ENCODE measurements at places on chromosomes 7 and 10. TPM values are rescaled to one million over a fixed set of nuclear protein-coding genes. Genes with fewer than 3 reads are reported as not detected.

ABCF2 gene
- 27.6 TPM for total RNA-seq

HMX2 gene
- not detected for total RNA-seq

SHOC2 gene
- 42.7 TPM for total RNA-seq

DNA sequence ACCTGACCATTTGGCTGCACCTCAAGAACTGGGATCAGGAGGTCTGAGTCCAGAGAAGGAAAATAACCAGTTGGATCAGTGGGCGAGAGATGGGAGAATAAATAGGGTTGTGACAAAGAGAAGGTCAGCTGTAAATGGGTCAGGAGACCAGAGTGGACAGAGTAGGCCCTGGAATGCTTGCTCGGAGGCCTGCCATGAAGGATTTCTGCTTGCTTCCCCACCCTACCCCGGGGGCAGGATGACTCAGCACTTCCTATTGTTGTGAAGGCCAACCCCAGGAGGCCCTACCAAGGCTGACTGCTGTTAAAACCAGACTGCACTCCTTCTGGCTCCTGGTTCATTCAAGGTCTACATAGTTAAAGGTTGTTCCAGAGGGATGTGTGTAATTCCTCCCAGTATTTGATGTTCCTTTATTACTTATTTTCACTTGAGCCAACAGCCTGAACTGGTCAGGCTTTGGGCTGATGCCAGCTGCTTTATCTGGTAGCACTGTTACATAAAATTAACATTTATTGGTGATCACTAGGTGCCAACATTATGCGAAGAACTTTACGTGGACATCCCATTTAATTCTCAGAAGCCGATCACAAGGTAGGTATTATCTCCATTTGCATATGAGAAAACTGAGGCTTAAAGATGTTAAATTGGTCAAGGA lies 27.3 kb upstream of the IFRD1 start:
- DNase-seq = peak; percentile 71

DNA sequence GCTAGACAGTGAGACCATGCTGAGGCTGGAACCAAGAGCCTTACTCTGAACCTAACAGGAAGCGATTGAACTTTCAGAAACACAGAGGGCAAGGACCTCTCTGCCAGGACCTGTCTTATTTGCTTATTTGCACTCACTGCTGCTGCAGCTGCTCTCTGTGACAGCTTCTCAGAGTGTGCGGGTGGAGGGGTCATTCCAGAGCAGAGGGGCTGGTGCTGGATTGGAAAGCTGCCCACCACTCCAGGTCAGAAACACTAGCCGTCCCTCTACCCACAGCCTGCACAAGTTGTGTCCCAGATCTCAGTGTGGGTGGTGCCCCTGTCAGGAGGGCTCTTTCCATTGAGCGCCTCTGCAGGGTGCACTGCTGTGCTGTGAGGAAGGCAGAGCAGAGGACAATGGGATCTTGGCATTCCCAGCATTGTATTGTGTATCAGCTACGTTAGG lies 126.2 kb downstream of the CCNY start:
- no peak for DNase-seq

IQUB gene
- 0.32 TPM for total RNA-seq

DNA sequence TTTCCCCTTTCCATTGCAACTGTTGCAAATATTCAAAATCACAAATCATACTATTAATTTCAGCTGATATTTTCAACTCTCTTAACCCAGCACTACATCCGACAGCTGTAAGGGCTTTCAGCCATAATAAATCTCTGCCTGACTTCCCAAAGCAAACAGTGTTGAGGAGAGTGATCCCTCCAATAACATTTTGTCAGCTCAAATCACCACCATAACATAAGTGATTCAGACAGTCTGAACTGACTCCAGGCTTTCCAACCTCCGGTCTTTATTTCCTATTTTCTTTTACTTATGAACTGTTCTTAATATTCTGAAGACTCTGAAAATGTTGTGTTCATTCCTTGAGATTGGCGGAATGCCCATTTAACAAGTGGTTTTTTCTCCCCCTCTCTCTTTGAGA lies 1085.9 kb downstream of the GATA3 start:
- DNase-seq = no peak

DNA sequence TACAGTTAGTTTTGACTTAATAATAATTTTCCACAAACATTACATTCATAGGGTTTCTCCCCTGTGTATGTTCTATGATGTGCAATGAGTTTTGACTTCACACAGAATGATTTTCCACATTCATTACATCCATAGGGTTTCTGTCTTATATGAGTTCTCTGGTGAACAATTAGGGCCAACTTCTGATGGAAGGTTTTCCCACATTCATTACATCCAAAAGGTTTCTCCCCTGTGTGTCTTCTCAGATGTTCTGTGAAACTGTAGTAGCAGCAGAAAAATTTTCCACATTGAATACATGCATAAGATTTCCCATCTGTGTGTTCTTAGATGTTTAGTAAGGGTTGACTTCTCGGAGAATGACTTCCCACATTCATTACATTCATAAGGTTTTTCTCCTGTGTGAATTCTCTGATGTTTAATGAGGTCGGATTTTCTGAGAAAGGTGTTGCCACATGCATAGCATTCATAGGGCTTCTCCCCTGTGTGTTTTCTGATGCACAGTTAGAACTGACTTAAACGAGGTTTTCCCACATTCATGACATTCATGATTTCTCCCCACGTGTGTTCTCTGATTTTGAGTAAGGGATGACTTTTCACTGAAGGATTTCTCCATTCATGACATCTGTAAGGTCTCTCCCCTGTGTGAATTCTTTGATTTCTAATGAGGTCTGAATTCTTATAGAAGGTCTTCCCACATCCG lies 118.5 kb downstream of the ZNF33B start:
- no peak for DNase-seq

- DNase-seq = no peak
Observed at GRCh38 chr10:60739558-60739957, 38.7 kb upstream of the CDK1 start.

PRSS37 gene
- total RNA-seq = not detected

DNA sequence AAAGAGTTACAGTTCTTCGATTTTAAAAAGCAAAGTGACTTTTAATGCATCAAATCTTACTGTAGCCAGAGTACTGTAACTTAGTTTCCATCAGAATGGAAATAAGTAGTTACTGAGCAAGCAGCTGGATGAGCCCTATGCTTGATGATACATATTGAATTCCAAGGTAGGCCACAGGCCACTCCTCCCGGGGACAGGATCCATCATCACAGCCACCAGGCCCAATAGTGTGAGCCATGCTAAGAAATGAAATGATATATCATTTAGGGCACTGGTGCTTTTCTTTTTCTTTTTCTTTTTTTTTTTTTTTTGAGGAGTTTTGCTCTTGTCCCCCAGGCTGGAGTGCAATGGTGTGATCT lies 42.9 kb upstream of the TOMM7 start:
- no peak for DNase-seq

- DNase-seq = no peak
Observed at GRCh38 chr10:132548869-132549268, 11.3 kb downstream of the INPP5A start.

DNA sequence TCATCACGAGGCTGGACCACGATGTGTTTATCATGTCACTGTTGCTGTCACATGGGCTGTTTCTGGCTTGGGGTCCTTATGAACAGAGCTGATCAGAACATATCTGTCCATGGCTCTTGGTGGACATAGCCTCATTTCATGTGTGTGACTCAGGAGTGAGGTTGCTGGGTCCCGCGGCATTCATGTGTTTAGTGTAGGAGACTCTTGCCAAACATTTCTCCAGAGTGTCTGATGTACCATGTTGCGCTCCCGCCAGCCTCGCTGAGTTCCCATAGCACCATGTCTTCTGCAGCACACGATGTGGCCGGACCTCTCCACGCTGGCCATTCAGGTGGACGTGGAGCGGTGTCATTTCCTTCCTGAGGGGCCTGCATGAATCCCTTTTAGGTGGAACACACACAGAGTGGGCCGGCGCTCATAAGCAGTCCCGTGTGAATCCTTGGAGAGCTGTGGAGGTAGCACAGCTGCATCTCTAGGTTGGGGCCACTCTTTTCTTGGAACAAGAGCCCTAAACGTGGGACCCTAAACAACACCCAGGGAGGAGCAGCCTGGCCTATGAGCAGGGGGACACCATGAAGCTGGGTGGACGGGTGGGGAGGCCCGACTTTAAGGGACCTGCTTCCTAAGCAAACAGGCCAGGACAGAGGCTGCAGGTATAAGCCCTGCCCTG lies 134.6 kb downstream of the LHPP start:
- peak; percentile 27 for DNase-seq

SLIT1 gene
- total RNA-seq = 0.17 TPM

SMNDC1 gene
- 24.0 TPM for total RNA-seq

DNA sequence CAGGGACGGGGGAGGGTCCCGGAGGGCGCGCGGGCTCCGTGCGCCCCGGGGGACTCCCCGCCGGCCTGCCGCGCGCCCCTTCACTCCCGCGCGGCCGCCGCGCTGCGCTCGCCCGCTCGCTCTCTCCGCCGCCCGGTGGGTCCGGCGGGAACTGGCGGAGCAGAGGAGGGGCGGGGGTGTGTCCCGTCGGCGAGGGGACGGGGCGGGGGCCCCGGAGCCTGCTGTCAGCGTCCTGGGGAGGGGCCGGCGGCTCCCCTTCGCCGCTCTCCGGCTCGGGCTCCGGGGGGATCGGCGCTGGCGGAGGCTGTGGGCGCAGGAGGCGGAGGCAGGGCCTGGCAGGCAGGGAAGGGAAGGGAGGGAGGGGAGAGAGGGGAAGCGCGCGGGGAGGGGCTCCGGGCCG lies at the start of gene SH3PXD2A:
TSS of gene SH3PXD2A (minus strand) at position 153 of the 400 bp plus-strand sequence. CDS start 310 bp downstream, outside the sequence.
- peak; percentile 72 for DNase-seq

DNA sequence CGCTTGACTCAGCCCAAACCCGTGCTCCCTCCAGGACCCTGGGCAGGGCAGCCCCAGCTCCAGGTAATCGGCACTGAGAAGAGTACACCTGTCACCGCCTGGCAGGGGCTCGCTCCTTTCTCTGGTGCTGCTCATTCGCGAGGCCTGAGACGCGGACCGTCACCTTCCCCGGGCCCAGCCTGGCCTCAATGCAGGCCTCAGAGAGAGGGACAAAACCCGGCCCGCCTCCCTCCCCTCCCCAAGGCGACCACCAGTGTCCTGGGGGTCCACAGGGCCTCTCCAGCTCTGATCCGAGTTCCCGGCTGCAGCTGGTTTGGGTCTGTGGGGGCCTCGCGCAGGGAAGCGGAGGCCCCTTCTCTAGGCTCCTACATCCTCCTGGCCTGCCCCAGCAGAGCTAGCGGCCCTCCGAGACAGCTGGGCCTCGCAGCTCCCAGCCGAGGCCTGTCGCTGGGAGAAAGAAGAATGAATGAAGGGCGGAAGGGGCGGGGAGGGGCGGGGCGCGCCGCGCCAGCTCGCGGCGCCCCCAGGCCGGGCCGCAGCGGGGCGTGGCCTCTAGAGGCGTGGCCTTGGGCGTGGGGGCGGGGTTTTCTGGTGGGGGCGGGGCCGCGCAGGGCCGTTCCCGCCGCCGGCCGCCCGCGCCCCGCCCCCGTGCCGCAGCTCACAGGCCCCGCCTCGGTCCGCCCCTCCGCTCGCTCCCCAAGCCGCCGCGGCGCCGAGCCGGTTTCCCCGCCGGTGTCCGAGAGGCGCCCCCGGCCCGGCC lies at the start of gene LIMK1:
TSS of gene LIMK1 (plus strand) at position 688 of the 760 bp plus-strand sequence. CDS start 187 bp downstream, outside the sequence.
- peak; percentile 91 for DNase-seq

- DNase-seq = no peak
Observed at GRCh38 chr10:99467236-99467999, 37.0 kb upstream of the GOT1 start.

- peak; percentile 46 for DNase-seq
Observed at GRCh38 chr10:30459283-30459682, 25.3 kb downstream of the MAP3K8 start.

DNA sequence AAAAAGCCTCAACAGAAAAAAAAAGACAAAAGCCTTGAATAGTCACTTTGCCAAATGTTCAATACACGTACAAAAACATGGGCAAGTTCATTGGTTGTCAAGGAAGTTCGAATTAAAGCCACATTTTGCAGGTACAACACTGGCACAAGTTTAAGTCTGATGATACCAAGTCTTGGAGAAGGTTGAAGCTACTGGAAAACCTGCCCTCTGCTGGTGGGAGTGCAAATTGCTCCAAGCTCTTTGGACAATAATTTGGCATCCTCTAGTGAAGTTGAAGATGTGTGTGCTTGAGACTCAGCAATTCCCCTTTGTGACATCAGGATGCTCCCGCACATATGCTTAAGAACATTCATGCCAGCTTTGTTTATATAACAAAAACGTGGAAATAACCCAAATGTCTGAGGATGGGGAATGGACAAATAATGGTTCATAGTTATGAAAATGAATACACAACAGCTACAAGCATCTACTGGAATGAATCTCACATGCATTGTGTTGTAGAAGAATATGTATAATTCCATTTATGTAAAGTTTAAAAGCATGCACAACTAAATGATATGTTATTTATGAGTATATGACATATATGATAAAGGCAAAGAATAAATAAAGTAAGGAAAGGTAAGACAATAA lies 120.0 kb upstream of the PLPP4 start:
- DNase-seq = peak; percentile 26

AOC1 gene
- 0.17 TPM for total RNA-seq

DNA sequence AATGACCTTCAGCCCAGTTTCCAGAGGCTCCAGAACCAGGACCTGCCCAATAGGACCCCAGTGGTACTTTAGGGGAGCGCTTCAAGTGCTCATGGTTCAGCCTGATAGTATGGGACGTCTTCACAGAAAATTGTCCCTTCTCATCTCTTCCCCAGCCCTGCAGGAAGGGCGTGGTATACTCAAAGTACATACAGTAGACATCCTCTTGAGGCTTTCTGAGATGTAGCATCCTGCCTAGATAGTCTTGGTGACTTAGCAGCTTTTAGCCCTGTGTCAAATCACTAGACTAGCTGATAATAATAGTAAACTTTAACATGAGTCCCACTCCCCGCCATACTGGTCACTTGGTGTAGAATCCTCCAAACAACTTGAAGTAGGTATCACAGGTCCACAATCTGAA lies 193.2 kb downstream of the CYP26A1 start:
- DNase-seq = no peak

HOXA1 gene
- not detected for total RNA-seq

GRCh38 chr10:86267286-86268195 lies 99.1 kb downstream of the GRID1 start:
- DNase-seq = no peak

- no peak for DNase-seq
Observed at GRCh38 chr10:24363070-24363469, 154.1 kb downstream of the KIAA1217 start.

DNA sequence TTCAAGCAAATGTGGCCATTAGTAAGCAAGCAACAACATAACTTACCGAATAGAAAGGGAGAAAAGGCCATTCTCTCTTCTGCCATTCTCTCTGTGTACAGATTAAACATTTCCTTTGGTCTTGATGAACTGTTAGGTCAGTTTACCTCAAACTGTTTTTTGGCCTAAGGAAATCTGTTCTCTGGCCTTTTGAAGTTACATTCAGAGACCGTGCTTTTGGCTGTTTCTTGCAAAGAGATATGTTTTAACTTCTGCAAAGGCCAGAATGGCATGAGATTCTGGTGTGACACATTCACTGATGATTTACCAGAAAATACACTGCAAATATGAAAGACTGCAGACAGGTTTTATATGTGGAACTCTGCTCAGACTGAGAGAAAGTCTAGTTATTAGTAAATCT lies 22.2 kb downstream of the AHR start:
- no peak for DNase-seq

ZNF33B gene
- total RNA-seq = 14.3 TPM

- no peak for DNase-seq
Observed at GRCh38 chr10:123529146-123529760, 136.9 kb upstream of the GPR26 start.

FXYD4 gene
- total RNA-seq = not detected
